ENCODE measurements at places on chromosomes 11 and 22.
A peak's percentile ranks its signal among the peaks of the same experiment; 100 is the strongest.

GRCh38 chr11:8610532-8611116, 16.6 kb upstream of the STK33 start:
- no peak for DNase-seq

- no peak for DNase-seq
Measured at GRCh38 chr22:19821523-19822300, 33.0 kb downstream of the GNB1L start.

DNA sequence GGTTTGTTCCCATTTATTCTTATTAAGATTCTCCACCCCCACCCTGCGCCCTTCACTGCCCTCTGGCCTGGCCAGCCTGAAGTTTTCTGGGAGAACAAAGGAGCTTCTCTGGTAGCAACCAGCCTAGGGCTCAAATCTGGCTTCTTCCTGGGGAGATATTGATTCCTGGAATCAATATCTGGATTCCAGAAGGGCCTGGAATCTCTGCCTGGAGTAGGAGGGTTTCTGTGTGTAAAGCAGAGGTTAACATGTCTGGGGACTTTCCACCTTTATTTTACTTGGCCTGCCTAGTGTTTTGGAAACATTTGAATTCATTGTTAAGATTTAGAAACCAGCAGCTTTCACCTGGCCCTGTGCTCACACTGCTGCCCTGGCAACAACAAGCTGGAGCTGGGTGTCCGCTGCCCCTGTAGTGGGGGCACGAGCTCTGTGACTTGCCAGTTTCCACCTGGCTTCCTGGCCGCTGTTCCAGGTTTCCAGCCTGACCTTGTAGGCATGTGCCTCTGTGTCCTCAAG, 5.5 kb downstream of the C11orf91 start:
- no peak for DNase-seq

DNA sequence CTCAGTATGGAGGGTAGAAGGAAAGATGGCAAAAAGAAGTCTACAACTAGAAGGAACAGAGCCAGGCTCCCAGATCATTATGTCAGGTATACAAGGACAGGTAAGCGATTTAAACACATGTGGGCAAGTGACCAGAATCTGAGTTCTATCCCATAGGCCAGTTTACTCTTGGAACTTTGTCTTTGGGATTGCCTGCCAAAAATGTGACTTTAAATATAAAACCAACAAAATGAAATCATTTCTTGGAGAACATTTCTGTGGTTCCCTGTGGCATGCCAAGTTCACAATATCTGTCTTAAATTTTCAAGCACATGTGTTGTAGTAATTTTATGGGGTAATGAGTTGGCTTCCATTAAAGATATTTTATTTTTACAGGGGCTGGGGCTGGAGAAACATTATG, 141.0 kb downstream of the SLC17A6 start:
- no peak for DNase-seq

GRCh38 chr11:112448806-112449205, 188.1 kb upstream of the PLET1 start:
- DNase-seq, result no peak

DNA sequence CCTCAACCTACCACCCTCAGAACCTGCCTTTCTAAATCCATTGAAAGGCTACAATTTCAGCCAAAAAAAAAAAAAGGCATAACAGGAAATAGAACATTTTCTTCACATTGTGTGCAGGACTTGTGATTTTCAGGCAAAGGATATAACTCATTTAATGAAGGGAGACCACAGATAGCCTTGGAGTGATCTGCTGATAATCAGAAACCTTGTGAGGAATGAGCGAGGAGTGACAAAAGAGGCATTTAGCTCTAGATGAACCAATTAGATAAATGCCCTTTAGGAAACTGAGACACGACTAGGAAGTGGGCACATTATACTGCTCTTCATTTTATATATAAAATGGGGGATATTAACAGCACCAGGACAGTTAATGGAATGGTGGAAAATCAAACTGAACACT, 216.5 kb upstream of the GRIA4 start:
- DNase-seq, result no peak

DNA sequence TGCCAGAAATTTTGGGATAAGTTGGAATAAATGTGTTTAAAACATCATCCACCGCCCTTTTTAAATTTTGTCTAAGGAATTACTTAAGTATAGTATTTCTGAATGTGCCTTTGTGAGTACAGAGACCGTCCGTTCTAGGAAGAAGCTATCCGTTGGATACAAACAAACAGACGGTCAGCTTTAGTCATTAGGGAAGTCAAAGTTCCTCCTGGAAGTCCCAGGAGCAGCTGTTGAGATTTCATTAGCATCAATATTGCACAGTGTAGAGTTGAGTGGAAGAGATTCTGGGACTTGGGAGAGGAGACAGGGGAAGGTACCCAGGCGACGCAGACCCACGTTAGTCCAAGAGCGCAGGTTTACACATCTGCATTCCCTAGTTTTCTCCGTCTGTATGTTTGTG, 15.7 kb upstream of the ADSL start:
- DNase-seq, result no peak

DNA sequence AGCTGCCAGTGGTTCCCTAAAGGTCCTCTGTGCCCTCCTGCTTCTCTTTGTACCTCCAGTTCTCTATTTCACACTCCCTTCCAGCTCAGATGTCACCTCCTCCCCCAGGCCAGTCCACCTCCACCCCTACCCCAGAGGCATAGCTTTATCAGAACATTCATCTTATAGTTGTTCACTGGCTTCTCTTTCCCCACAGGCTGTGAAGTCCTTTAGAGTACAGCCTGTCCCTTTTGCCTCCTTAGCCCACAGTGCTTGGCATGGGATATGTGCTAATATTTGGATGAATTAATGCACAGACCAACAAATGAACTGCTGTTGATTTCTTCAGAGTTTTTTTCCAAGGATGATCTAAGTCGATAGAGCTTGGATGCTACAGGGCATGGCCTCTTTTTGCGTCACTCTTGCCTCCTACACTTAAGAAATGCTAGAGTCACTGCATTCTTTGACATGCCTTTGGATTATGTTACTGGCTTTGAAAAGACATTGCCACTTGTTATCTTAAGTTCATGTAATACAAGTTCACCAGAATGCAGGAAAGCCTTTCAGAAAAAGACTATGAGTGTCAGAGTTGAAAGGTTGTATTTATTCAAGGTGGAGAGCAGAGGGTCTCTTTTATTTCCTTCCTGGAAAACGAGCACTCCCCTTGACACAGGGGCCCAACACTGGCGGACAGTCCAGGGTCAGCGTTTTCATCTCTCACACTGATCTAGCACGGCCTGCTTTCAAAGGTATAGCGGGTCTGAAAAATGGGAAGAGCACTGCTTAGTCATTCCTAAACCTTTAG, 75.7 kb downstream of the PISD start:
- DNase-seq, result peak; percentile 58

- peak; percentile 85 for DNase-seq
Measured at GRCh38 chr11:112453601-112454577, 193.2 kb upstream of the PLET1 start.

DNA sequence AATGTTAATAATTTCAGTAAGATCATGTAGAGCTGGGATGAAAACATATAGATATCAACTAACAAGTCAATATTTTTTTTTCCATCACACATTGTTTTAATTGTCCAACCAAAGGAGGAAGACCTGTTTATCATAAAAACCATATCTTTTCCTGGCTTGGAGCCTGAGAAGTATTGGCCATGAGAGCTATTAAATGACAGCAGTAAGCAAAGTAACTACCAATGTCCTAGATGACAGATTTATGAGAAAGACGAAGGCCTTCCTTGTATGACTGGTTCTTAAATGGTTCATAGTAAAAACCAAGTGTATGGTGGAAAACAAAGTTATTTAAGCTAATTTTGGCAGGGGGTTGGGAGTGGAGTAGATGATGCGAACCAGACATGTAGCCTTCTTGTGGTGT, 1147.1 kb upstream of the TENM4 start:
- DNase-seq, result peak; percentile 52

- DNase-seq, result peak; percentile 75
Measured at GRCh38 chr22:17777005-17777716, 2.9 kb upstream of the BID start.

DNA sequence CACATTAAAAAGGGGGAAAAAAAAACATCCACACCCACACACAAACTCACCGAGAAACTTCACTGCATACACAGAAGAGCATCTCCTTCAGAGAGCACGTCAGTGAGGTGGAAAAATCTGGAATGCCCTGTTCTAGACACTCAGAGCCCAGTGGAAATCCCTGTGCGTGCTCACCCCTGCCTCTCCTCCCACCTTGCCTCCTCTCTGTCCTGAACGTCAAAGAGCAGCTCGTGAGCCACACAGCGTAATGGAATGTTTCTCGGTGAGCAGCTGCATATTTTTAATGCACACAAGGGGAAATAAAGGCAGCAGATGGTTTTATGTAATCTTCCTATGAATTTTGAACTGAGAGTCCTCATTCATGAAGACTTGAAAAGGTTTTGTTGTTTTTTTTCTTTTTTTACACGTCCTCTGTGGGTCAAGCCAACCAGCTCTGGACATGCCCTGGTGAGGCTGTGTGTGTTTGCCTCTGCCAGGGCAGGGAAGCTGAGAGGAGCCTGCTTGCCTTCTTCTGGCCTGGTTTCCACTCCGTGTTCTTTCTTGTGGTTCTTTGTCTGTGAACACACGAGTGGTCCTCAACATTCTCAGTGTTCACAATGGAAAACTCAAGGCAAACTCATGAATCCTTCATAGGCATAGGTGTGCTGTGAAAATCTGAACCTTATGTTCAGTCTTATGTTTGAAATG, 219.2 kb downstream of the TENM4 start:
- DNase-seq, result no peak

- no peak for DNase-seq
Measured at GRCh38 chr22:16960220-16960883, 47.7 kb downstream of the GAB4 start.

DNA sequence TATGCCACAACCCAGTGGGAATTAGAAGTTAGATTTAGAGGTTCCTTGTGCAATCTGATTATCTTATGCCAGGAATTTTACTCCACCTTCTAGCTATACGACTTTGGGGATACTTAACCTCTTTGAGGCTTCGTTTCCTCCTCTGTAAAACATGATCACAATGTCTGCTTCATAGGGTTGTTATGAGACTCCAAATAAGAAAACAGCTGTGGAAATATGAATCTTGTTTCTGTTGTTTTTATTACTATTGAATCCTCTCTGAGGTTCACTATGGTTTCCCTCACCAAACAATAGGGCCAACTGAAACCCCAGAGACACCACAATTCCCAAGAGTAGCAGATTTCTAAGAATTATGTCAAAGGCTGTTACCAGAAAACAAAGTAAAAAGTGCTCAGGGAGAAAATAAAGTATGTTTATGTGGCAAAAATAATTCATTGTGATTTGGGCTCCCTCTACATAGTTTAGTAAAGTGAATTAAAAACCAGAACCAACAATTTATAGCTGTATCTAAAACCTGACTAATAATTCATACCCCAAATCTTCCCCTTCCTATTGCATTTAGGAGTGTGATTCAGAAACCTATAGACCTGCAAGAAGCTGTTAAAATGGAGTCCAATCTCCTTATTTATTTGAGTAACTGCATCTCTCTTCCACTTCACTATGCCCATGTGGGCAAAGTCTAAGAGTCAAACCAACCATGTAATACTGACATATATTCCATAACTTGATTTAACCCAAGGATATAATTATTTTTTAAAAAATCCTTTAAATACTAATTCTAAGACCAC, 38.4 kb downstream of the AMBRA1 start:
- peak; percentile 43 for DNase-seq

DNA sequence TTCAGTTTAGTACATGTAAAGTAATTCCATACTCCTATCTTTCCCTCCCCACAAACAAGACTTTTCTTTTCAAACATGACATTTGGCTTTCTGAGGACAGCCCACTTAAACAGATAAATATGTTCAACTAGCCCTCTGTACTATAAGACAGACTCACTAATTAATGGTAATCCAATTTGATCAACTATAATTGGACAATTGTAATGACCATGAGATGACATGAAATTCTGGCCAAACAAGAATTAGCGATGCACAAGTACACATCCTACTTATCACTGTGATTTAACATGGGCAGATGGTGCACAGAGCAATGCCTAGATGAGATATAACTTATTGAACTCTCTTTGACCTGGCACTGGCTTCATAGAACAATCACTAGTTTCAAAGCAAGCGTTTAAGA, 1033.7 kb upstream of the CCDC90B start:
- DNase-seq, result no peak

GRCh38 chr22:39567135-39567946, 3.2 kb upstream of the CACNA1I start:
- DNase-seq, result no peak

DNA sequence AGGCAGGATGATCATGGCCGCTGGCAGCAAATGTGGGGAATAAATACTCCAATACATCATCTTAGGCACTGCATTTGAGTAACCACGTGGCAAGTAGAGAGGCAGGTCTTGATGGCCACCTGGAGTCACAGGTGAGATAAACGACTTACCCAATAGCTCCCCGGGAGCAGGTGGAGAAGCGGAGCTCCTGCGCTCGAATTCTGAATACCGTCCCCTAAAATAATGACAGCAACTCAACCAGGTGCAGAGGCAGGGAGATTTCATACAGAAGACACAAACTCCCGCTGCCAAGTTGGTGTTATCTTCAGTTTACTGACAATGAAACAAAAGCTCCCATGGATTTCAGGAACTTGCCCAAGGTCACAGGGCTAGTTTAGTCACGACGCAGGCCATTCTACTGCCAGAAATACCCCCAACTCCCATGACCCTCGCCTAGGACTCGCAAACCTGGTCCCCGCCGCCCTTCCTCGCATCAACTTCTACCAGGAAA, 437 bp downstream of the SLC43A3 start:
- peak; percentile 57 for DNase-seq

- DNase-seq, result no peak
Measured at GRCh38 chr22:27573280-27574001, 228.1 kb downstream of the MN1 start.

- DNase-seq, result no peak
Measured at GRCh38 chr11:57224537-57224936, 12.5 kb downstream of the APLNR start.

DNA sequence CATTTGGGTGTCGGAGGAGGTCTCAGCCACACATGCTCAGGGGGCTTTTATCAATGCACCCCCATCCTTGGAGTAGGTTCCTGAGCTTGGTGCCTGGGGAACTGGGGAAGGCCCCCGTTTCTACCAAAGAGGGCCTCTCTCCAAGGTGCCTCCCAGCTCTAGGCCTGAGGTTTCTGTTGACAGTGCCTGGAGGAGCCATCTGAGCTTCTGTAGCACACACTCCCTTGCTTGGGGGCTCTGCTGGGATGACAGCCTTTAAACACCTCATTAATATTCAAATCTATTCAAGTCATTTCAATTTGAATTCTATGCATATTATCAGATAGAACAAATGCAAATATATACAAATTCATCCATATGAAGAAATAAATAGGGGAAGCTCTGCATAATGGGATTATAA, 18.9 kb downstream of the KIRREL3 start:
- no peak for DNase-seq

All from OCI-M1 (cell line).